ENCODE measurements at places on chromosomes 7 and 10.

DNA sequence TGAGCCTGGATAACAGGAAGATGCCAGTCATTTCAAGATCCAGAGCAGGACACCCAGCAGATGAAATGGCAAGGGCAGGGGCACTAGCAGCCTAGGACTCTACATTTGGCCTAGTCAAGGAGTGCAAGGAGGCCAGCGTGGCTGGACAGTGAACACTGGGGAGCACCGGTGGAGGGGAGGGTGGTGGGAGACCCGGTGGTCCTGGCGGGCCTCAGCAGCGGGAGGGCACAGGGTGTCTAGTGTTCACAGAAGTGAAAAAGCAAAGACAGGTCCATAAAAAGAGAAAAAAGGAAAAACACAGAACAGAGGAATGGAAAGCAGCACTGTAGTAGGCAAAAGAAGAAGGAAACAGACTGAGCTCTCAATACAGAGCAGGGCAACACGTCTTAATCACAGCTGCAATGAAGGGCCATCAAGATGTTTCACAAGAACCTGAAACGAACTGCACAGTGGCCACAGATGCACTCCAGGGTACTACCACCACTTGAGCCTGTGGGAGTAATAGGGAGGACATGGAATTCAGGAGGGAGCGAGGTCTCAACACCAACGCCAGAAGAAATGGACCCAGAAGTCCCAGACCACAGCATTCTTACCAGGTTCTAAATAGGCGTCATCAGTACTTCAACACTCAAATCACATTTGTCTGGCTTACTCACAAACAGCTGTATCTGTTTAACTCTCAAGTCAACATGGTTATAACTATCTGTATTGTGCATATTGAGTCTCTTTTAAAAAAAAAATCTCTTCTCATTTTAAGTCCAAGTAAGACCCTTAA is 573.7 kb downstream of the PARD3 start:
- ATAC-seq: no peak

DNA sequence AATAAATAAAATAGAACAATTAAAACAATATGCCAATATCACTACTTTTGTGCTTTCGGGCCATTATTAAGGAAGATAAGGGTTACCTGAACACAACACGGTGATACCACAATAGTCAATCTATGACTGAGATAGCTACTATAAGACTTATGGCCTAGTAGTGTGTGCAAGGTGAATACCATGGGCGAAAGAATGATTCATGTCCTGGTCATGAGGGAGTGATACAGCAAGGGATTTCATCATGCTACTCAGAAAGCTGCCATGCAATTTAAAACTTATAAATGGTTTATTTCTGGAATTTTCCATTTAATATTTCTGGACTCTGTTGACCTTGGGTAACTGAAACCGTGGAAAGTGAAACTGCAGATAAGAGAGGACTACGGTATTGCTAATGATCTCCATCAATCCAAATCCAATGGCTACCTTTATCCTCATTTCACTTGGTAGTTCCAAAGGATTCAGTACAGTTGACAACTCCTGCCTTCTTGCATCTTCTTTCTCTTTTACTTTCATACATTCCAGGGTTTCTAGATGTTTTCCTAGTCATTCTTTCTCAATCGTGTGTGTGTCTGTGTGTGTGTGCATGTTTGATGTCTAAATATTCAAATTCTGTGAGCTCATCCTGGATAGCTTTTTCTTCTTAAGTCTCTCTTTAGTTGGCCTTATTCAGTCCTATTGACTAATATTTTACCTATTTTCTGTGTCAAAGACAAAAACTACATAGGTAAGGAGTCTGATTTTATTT is 100.5 kb upstream of the MAGI2 start:
- no peak for ATAC-seq

DNA sequence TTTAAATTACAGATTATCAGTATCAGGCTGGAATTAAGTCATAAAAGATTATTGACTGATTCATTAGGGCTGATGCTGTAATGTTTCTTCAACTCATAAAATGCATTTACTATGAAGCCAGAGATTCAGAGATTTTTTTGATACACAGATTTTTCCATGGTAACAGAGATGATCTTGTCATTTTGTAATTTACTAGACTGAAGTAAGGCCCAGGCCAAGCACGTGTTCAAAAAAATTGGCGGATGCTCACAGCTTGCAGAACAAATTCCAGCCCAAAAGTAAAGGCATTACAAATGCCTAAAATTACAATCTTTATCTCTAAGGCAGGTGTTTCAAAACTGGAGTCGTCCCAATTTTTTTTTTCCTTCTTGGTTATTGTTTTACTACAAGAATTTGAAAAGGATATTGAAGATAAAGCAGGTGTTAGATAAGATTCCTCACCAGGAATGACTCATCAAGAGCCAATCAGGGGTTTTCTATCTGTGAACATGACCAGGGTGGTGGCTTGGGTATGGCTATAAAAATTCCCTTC is 78.4 kb upstream of the MEOX2 start:
- no peak for ATAC-seq

- no peak for ATAC-seq
Measured at GRCh38 chr7:12297283-12298108, 86.4 kb downstream of the TMEM106B start.

GRCh38 chr7:17368856-17369524 is 70.5 kb downstream of the AHR start:
- no peak for ATAC-seq

- no peak for ATAC-seq
Measured at GRCh38 chr7:121385056-121385799, 10.9 kb downstream of the FAM3C start.

DNA sequence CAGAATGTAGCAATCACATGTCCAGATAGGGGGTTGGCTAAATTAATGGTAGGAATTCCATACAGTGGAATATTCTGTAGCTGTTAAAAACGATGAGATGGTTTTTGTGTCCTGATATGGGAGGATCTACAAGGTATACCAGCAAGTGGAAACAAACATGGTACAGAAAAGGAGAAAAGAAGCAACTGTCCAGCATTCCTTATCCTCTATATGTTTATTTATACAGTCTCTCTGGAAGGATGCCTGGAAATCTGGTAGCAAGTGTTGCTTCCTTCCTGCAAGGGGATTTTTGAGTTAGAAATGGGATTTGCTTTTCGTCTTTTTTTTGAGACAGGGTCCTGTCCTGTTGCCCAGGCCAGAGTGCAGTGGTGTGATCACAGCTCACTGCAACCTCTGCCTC is 19.3 kb downstream of the IL15RA start:
- ATAC-seq: peak; percentile 27

DNA sequence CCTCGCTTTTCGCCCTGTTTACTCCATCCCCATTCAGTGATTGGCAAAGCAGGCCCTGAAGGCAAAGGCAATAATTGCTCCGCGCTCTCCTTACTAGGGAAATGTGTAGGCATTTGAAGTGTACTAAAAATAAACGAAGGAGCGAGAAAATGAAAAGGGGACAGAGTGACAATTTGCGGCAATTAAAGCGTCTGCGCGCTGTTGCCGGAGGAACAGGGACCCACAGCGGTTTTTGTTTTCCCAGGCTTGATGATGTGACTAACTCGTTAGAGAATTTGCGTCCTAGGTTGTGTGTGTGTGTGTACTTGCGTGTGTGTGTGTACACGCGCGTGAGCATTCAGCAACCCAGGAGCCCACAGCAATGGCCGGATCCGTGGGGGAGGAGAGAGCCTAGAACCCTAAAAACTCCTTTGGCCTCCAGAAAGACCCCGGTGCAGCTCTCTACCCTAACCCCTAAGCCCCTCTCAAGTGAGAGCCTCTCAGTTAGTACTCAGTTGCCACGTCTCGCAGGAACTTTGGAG is 7.8 kb upstream of the DLX6 start:
- ATAC-seq: no peak

DNA sequence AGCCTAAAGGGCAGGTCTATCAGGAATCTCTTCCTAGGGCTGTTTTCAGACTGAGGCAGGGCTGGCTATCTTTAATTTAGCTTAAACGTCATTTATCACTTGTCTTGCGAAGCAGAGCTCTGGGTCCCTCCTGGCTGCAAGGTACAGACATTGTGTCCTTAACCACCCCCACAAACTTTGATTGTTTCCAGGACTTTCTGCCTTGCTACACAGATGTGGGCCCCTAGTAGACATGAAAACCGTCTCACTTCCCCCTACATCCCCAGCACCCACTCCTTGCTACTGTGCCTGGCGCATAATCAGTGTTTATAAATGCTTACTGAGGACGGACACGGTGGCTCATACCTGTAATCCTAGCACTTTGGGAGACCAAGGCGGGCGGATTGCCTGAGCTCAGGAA is 54.5 kb downstream of the PIP4K2A start:
- no peak for ATAC-seq

- no peak for ATAC-seq
Measured at GRCh38 chr7:84022684-84023308, 171.8 kb downstream of the SEMA3A start.

DNA sequence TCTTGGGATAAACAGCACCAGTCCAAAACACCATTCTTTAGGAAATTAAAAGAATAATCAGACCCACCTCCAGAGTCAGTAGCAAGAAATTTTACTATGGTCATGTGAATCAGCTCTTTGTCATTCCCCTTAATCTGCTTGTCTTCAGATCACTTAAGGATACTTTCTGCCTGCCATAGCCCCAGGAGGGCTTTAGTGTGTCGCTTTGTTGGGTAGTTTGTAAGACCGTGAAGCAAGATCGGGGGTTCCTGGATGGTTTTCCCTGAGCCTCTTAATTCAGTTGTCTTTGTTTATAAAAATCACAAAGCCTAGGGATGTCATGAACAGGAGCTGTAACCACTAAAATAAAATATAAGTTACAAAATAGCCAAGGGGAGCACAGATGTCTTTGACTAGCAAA is 223.6 kb downstream of the RELN start:
- no peak for ATAC-seq

DNA sequence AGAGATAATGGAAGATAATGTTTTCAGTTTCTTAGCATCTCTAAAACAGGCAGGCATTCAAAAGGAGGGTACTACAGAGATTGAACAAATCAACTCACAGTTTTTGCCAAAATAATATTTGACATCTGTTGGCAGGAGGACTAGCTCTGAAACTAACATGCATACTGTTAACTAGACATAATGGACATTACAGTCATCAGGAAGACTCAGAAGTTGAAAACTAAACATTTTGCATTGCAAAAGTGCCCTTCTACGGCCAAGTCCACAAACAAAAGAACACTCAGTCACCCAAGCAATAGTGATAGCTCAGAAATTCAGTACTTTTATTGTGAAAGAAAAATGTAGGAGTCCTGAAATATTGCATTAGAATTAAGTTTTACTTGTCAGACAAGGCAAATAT is 399.0 kb downstream of the HGF start:
- ATAC-seq: no peak

DNA sequence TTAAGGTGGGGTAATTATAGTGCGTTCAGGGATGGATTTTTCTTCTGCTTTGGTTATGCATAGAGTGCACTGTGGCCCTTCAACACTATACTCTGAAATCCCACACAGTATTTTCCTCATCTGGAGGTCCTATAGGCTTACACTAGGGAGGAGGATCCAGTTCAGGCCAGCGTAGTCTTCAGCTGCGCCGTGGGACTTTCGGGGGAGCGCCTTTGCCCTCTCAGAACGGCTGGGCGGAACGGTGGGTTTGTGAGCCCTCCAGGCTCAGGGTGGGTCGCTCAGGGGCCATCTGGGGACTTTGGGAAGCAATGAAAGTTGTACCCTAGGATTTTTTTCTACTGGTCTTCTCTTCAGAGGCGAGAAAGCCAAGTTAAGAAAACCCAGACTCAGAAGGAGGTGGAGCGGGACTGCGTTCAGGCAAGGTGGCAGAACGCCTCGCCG is 652 bp upstream of the VPS26A start:
- peak; percentile 87 for ATAC-seq

GRCh38 chr7:113799896-113800295 is 118.9 kb downstream of the PPP1R3A start:
- ATAC-seq: no peak

DNA sequence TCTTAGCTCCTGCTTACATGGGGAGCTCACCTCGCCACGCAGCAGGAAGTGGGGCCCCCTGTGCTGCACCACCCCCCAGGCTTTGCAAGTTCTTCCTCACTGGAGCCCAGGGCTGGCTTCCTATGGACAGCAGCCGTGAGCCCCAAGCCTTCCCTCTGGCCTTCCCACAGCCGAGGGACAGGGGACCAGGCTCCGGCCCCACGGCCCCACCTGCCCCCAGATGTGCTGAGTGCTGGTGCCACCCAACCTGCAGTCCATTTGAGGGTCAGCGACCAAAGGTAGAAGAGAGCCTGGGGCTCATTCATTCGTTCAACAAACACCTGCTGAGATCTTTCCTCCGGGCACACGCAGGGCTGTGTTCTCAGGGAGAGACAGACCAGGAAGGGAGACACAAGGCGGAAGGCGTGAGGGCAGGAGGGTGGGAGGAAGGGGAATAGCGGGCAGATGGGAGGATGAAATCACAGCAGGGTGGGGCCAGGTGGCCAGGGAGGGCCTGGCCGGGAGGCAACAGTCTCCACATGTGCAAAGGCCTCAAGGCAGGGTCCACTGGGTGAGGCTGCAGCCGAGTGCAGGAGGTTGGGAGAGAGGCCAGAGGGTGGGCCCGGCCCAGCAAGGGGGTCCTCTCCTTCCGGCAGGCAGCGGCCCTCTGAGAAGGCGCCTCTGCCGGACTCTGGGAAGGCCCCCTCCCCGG is 100.1 kb downstream of the FOXL3 start:
- no peak for ATAC-seq

GRCh38 chr10:121084675-121085070 is 233.5 kb downstream of the WDR11 start:
- no peak for ATAC-seq

DNA sequence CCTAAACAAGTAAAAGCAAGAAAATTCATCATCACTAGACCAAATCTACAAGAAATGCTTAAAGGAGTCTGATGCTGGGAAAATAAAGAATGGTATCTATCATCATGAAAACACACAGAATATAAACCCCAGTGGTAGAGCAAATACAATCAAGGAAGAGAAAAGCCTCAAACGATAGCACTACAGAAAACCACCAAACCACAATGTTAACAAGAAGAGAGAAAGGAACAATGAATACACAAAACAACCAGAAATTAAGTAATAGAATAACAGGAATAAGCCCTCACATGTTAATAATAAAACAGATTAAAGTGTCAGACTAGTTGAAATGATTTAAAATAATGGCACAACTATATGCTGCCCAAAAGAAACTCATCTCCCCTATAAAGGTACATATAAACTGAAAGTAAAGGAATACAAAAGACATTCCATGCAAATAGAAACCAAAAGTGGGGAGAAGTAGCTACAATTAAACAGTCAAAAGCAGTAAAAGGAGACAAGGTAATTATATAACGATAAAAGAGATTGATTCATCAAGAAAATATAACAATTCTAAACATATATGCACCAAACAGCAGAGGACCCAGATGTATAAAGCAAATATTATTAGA is 77.3 kb downstream of the JMJD1C start:
- ATAC-seq: no peak

DNA sequence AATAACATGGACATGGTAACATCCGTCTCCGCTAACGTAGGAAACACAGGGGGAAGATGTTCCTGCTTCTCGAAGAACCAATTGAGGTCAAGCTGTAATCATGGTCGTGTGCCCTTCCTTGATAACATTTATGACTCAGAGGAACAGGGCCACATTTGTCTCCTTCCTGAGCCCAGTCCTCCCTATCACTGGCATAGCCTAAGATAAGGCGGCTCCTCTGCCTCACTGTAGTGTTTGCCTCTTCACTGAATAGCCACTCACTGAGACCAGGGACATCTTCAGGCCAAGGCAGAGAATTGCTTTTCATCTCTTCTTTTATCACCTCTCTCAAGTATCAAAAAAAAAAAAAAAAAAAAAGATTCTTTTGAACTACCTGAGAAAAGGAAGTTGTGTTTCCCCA is 5.4 kb upstream of the GRM8 start:
- ATAC-seq: no peak

- ATAC-seq: no peak
Measured at GRCh38 chr7:114409750-114410149, 4.9 kb upstream of the FOXP2 start.

GRCh38 chr7:140209866-140210609 is 33.3 kb upstream of the KDM7A start:
- ATAC-seq: no peak
